Activated CD4-positive, alpha-beta memory T cell treated with anti-CD3 and anti-CD28 coated beads, Interleukin-2, amount 10 ng/mL, durations not matched to agents 7 days and 5 days (primary cell): ENCODE measurements at places on chromosomes 3 and 15. TPM values are rescaled to one million over a fixed set of nuclear protein-coding genes. Genes with fewer than 3 reads are reported as not detected.

LYZL4 gene
- not detected for total RNA-seq

LDHAL6B gene
- not detected for total RNA-seq

UNC45A gene
- 75.2 TPM for total RNA-seq

EXD1 gene
- not detected for total RNA-seq

BNC1 gene
- total RNA-seq = not detected

- DNase-seq = no peak
Measured at GRCh38 chr3:189567766-189568420, 63.3 kb upstream of the TP63 start.

DNA sequence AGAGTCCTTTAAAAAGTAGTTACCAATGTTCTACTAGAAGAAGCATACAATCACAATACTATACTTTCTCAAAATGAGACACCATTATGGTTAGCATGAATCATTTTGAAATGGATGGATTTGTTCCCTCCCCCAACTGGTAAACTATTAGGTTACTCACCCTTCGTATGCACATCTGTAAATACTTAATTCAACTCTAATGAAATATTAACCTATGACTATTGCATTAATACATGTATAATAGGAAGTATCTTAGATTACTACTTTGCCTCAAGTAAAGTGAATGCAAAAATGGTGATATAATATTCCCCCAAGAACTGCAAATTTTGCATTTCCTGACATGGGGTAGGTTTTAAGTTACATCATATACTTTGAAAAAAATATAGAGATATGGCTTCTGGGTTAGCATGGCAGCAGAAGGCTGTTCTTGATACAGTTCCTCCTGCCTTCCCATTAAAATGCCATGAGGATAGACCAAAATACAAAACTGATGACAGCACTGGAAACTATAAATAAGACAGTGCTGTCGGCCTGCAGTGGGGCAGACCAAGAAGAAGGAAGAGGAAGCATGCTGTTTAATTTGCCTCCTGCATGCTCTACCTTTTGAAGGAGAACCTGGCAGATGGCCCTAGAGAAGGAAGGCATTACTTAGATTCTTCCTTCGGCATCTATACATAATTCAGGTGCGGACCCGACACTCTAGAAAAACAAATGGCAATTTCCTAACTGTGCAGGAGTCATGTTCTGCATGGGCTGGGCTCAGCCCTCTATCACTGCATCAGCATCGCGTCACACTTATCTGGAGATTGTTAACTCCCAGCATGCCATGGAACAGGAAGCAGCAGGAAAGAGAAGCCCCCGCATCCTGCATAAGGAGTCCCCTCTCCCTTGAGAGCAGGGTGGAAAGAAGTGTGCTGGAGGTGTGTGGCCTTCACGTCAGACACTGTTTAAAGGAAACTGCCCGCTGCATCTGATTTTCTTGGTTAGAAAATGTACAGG is 41.8 kb upstream of the NEO1 start:
- no peak for DNase-seq

DNA sequence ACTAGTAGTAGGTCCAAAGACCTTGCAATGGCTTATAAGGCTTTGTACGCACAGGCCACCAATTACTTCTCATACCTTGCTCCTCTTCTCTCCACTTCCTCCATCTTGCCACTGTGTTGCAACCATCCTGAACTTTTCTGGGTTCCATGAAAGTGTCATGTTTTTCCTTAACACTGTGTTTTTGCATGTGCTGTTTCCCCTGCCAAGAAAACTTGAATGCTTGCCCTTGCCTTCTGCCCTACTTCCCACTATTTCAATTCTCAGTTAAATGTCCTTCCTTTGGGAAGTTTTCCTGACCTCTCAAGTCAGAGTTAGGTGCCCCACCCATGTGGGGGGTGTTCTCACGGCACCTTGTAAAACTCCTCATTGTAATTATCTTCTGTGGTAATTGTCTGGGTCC is 182.8 kb downstream of the THRB start:
- DNase-seq = no peak

GRCh38 chr3:59788133-59788532 is 738.3 kb upstream of the CFAP20DC start:
- DNase-seq = no peak

GRCh38 chr15:54312528-54312927 is 334.3 kb downstream of the UNC13C start:
- no peak for DNase-seq

GRCh38 chr15:45197512-45197911 is 9.7 kb upstream of the SHF start:
- DNase-seq = no peak
